ENCODE measurements at places on chromosomes 2 and 18. TPM values are rescaled to one million over a fixed set of nuclear protein-coding genes. Genes with fewer than 3 reads are reported as not detected.
A peak's percentile ranks its signal among the peaks of the same experiment; 100 is the strongest.

- no peak for DNase-seq
Observed at GRCh38 chr2:152171718-152172117, 3.8 kb downstream of the STAM2 start.

The IGFBP2 gene
- 7.4 TPM for total RNA-seq

The CRIM1 gene
- total RNA-seq: 3.3 TPM

- no peak for DNase-seq
Observed at GRCh38 chr2:14231391-14231898, 401.1 kb upstream of the LRATD1 start.

DNA sequence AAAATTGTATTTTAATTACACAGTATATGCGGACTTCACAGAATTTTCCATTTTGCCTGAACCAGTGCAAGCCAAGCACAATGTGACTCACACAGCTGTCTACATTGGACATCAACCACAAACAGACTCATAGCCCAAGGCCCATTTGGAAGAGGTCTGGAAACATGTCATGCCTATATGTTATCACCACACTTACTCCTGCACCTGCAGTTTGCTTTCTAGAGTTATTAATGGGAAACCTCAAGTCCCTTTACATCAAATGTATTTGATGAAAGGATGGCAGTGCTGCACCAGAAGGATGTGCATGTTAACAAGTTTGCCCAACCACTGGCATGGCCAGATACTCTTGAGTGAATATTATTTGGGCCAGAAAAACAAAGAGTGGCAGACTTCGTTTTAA lies 548.9 kb upstream of the CDH2 start:
- DNase-seq: no peak

The CAPN14 gene
- total RNA-seq: 0.60 TPM

The SERPINB11 gene
- not detected for total RNA-seq

- no peak for DNase-seq
Observed at GRCh38 chr18:23356915-23357601, 96.0 kb upstream of the RIOK3 start.

GRCh38 chr2:168723275-168723899 lies 79.0 kb upstream of the NOSTRIN start:
- DNase-seq: no peak

- DNase-seq: no peak
Observed at GRCh38 chr2:105820691-105821090, 76.0 kb downstream of the NCK2 start.

DNA sequence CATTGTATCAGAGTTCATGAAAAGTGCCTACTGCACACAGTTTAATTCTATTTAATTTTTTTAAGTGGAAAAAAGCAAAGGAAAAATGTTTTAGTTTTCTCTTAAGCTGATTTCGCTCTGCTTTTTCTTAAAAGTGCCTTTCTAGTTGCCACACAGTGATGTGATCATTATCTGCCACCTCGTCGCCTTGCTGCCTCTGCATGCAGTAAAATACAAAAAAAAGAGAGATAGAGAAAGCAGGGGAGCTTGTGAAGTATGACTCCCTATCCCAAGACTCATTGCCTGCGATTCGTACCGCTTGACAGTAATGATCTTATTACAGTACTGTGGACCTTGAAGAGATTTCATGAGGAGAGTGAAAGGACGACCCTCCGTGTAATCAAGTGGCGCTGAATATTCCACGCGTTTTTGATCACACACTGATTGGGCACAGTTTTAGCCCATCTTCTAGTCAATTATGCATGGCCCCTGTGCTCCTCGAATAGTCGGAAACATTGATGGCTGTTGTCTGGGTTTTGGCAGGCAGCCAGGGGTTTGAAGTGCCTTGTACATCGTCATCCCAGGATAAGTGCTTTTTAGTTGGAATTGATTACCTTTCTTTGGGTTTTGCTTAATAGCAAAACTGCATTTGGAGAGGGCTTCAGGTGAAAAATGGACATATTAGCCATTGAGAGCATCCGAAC lies 188.3 kb downstream of the GBX2 start:
- DNase-seq: no peak

DNA sequence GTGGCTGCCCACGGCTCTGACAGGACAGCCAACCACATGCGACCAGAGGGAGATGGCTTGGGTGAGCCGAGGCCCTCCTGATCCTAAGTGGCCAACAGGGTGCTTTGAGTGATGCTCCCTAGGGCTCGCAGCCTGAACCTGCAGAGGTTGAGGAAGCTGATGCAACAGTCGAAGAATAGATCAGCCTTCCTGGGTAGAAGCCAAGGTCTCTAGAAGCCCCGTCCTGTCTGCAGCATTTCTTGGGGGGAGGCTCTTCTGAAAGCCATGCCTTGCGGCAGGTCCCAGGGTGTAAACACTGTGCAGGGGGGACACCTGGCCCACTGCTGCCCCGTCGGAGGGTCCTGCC lies 136.4 kb downstream of the HDAC4 start:
- DNase-seq: peak; percentile 60

- no peak for DNase-seq
Observed at GRCh38 chr2:62426154-62426912, 79.7 kb downstream of the TMEM17 start.

- DNase-seq: no peak
Observed at GRCh38 chr2:110152943-110153342, 37.3 kb upstream of the MALL start.

DNA sequence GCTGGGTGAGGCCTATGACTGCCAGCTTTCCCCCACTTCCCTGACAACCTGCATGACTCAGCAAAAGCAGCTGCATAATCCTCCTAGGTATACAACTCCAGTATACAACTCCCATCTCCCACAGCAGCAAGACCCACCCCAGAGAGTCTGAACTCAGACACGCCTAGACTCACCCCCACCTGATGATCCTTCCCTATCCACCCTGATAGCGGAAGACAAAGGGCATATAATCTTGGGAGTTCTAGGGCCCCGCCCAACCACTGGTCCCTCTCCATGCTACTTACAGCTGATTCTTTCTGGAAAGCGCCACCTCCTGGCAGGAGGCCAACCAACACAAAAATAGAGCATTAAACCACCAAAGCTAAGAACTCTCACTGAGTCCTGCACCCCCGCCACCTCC lies 296.5 kb downstream of the DCC start:
- DNase-seq: no peak

- DNase-seq: peak; percentile 72
Observed at GRCh38 chr2:60555066-60555782, 1.8 kb upstream of the BCL11A start.

- DNase-seq: no peak
Observed at GRCh38 chr2:42562474-42563144, 5.8 kb upstream of the MTA3 start.

DNA sequence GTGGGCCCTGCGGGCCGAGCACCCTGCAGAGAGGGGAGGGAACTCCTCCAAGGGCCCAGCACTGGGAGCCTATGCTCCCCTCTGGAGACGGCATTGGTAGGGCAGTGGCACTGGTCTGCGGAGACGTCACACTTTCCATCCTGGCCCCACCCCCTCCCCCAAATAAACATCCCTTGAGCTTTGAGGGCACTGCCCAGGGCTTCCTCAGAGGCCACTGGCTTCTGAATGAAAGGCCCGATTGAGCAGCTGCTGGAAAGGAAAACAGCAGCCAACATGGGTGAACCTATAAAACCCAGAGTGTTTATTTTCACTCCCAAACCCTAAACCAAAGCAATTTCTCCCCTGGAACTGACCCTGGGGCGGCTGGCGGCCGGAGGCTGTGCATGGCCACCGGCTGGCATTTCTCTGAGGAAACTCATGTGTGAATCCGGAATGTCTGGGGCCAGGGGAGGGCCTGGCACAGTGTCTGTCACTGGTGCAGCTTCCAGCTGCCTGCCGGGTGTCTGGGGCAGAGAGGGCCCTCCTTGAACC lies 138.9 kb downstream of the DYSF start:
- DNase-seq: no peak

DNA sequence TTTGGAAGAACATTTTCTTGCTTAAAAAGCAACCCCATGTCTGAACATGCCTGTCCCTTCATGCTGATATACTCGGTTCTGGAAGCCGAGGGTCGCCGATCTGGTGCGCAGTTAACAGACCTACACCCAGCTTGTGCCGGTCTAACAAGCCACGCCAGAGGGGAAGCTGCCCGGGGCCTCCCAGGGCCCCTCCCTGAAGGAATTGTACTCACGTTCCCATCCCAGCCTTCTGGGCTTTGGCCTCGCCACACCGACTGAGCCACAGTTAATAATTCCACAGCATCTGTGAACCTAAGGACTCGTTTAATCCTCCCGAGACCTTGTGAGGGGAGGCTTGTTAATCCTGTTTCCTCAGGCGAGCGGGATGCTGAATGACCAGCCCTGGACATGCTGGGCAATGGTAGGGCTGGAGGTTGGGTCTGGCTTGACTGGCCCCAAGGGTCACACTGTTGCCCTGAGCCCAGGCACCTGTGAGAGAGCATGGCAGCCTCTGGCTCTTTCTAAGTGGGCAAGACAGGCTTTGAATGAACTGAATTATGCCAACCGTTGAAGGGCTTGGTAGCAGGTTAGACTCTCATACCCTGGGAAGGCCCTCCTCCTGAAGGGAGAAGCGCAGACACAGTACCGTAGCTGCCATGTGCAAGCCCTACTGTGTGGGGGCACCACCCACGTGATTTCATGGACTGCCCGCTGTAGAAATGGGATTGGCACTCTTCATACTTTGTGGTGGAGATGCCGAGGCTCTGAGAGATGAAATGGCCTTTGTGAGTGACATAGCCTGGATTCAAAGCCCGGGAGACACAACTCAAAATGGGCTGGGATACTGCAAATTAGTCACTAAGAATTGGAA lies 27.9 kb upstream of the ODC1 start:
- DNase-seq: no peak

The FAM124B gene
- total RNA-seq: 0.31 TPM

DNA sequence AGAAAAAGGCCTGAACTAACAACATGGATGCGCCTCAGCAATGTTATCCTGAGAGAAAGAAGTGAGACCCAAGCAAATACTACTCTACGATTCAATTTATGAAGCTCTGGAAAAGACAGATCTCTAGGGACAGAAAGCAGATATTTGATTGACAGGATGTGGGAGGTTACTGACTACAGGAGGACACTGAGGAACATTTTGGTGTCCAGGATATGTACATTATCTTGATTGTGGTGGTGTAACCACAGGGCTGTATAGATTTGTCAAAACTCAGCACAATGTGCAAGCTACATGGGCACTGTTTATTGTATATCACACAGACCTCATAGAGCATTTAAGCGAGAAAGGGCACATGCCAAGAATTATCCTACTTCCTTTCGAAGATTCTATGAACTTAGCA lies 219.8 kb downstream of the PTGR3 start:
- DNase-seq: no peak

GRCh38 chr2:141399270-141399669 lies 731.5 kb downstream of the LRP1B start:
- DNase-seq: no peak

The LCT gene
- total RNA-seq: 0.19 TPM
